ELF-1 (cell line): ENCODE measurements at places on chromosomes 11 and 22.

DNA sequence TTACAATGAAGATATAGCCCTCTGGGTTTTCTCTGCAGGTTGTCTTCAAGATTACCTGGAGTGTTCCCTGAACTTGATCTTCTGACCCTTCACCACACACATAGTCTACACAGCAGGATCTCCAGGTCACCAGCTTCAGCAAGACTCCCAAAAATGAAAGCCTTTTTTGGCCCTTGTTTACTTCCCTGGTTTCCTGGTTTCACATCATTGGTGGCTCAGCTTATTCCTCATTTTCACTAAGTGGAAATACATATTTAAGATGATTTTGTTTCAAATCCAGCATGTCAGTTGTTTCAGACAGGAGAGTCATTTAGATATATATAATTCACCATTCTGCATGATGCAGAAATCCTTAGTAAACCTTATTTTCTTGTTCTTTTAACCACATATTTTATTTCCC, 41.6 kb upstream of the MPEG1 start:
- no peak for DNase-seq

- peak; percentile 50 for DNase-seq
Observed at GRCh38 chr11:78420255-78420764, 2.7 kb upstream of the GAB2 start.

DNA sequence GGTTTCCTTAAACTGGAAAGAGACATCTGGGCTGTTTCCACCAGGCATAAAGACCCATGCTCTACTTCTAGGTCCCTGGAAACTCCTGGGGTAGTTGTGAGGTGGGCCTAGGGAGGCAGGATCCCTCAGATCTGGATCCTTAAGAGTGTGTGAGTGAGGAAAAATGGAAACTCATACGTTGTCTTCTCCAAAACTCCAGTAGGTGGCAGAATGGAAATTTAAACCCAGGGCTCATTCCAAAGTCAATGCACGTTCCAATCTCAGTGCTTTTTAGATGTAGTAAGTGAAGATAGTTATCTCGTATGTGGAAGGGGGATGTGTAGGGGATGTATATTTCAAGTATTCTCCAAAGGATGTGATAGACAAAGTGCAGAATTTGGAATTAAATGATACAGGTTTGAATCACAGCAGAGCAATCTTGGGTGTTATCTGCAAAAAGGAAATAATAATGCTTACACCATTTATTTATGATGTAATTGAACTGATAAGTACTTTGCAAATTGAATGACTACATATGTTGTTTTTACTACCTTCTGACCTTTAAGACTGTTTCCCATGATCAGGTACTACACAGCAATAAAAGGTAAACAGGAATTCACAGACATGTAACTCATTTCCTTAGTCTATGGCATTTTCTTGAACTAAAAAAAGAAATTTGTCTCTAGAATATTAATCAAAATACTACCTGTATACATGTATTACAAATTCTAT, 13.1 kb upstream of the MMP1 start:
- peak; percentile 18 for DNase-seq

- peak; percentile 72 for DNase-seq
Observed at GRCh38 chr11:7673724-7674434, 579 bp upstream of the CYB5R2 start.

DNA sequence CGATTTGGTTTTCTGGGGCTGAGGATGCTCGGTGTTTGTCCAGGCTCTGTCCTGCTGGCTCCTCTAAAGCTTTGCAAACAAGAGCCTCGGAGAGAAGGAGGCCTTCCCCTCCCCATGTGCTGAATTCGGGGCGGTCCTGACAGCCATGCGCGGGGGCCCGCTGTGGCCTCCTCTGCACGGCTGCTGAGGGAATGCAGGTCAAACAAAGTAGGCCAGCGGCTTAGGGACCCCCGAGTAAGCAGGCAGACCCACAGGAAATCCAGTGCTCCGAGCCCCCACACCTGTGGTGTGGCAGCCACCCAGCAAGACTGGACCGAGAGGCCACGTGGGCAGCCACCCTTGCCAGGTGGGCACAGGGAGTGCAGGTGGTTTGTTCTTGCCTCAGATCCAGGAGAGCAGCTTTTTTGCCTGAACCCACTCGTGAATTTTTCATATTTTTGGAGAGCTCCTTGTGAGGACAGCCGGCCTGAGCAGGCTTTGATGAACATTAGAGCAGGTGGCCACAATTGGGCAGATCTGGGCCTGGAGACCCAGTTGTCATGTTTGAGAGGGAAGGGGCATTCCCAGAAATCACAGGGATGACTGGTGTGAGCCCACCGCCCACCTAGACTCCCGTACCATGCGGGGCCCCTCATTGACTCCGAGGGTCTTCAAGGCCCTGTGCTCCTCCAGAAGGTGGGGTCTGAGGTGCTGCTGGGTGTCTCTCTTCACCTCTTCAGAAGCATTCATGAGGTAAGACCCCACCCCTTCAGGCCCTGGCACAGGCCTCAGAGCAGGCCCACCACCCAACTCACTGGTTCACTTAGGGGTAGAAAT, 43.0 kb upstream of the KCNQ1OT1 start:
- no peak for DNase-seq

DNA sequence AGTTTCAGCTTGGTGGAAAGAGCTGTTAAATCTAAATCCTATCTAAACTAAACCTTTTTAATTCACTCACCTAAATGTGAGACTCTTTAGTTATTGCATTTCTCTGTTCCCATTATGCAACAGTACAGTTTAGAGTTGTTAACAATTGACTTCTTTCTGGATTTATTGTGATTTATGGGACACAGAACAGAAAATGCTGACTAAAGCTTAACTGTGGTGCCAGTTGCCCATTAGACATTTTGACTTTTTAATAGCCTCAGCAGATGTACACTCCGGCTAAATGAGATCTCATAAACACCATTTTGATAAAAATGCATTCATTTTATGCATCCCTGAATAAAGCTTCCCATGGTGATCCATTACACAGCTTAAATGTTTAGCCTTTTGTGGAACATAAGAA, 356.6 kb downstream of the CASP12 start:
- no peak for DNase-seq

DNA sequence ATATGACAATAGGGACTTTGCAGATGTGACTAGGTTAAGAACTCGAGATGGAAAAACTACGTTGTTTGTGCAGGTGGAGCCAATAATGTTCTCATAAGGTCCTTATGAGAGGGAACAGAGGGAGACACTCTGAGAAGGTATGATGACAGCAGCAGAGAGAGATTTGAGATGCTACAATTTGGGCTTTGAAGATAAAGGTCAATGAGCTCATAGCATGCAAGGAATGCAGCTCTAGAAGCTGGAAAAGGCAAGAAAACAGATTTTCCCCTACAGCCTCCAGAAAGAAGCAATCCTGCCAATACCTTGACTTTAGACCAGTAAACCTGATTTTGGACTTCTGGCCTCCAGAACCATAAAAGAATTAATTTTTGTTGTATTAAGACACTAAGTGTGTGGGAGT, 21.1 kb downstream of the FAM76B start:
- peak; percentile 8 for DNase-seq
